Neural crest cell (in vitro differentiated cells): ENCODE measurements at places on chromosomes 2 and 18.

GRCh38 chr2:231615058-231615671 is 22.5 kb downstream of the TEX44 start:
- no peak for DNase-seq

- no peak for DNase-seq
These were observed 89.0 kb downstream of the SPRED2 start for GRCh38 chr2:65343386-65343785.

- DNase-seq, result peak; percentile 43
These were observed 60.9 kb upstream of the FZD7 start for GRCh38 chr2:201972621-201973255.

GRCh38 chr18:41814651-41815050 is 140.4 kb upstream of the PIK3C3 start:
- no peak for DNase-seq

DNA sequence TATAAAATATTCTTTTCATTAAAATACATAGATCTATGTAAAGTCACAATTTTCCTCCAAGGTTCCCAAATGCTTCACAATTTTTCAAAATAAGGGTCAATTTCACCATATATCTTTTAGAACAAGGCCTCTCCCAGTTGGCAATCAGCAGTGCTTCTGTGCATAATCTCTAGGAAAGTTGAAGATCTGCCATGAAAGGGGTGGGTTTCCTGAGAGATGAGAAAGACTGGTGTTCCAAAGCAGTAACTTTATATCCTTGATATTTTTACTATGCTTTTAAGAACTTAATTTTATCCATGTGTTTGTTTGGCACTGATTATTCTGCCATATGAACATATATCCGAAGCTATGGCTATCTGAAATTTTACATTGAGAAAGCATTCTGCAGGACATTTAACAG is 199.4 kb upstream of the CYP26B1 start:
- no peak for DNase-seq

- no peak for DNase-seq
These were observed 26.6 kb downstream of the CCDC195 start for GRCh38 chr2:224689539-224689938.

DNA sequence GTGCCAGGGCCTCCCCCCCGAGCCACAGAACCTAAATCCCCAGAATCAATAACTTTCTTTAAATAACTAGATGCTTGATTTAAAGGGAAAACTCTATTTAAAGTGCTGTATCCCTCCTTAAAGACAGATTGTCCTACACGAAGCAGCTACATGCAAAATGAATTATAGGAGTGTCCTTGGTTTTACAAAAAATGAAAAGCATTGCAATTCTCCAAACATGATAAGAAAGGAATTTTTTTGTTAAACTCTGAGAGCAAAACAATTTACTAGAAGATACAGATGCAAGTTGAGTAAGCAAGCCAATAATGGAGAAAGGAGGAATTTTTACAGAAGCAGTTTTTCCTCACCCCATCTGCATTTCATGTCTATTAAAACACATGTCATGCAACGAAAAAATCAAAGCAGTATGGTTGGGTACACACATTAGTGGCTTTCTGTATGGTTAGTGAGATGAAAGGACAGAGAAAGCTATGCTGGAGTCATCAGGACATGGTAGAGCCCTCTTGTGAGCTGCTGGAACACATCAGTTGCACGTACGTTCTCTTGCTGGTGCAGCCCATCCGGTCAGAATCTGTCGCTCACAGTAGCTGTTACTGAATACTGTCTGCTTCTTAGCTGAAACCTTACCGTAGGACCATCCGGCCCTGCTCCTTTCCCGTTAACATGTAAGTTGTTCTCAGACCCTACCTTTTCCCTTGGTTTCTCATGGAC is 25.9 kb upstream of the STEAP3 start:
- no peak for DNase-seq

DNA sequence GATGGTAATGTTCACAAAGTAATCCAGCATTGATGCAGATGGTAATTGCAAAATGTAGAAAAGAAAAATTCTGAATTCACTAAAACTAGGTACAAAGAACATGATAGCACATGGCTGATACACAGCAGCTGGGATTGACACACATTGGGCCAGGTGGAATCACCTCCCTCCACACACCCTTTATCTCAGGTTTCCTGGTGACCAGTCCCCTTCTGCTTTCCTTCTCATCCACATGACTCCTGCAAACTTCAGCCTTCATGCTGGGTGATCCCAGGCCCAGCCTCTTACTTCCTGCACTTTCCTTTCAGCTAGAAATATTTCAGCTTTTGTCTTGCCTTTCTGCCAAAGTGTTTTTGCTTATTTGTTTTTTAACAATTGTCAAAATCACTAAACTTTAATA is 246.9 kb downstream of the LNPK start:
- no peak for DNase-seq

DNA sequence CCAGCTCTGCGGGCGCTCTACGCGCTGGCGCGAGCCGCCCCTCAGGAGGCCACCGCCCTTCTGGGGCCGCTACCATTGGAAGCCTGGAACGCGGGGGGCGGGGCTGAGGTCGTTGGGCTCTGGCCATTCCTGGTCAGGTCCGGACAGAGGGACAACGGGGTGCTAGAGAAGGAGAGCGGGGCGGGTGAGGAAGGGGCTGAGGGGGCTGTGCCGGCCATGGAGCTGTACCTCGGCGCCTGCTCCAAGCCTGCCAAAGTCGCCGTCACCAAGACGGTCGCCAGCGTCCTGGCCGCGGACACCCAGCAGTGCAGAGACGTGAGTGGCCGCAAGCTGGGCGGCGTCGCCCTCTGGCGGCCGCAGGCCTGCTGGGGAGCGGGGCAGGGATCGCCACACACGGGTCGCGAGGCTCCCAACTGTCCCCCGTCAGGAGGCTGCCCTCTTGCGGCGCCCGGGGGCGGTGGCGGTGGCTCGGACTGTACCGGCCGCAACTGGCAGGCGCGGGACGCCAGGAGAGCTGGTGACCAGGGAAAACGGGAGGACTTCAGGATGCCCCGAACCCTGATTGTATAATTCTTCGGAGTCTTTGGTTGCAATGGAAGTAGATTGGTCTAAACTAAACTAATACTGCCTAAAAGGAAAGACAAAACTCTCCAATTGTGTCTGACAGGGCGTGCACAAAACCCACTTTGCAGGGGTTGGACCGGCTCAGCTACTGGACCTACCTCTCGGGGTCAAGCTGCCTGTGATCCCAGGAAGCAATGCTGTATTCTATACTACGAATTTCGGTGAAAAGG is at the start of gene FSIP2:
TSS of gene FSIP2 (plus strand) at position 126 of the 794 bp plus-strand sequence. CDS start at position 217, 91 bp downstream.
- DNase-seq, result peak; percentile 88
